ENCODE measurements at places on chromosomes 2 and 18.

DNA sequence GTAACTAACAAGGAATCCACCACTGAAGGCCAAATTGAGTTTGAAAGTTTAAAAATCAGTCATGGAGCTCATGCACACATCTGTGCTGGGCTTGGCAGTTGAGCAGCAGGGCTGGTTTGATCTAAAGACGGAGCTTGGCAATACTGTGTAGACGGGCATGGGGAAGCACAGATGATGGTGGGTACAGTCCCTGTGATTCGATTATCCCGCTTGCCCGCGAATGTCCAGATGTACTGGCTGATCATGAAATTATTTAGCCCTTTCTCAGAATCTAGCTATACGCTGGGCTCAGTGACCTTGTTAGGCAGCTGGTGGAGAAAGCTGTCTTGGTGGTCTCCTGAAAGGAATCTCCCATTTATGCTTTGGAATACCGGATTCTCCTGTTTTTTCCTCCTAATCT is 74.8 kb upstream of the SOX11 start:
- no peak for DNase-seq

- no peak for DNase-seq
Observed at GRCh38 chr2:27008678-27009077, 24.1 kb upstream of the TMEM214 start.

GRCh38 chr18:53937037-53937436 is 287.4 kb downstream of the MBD2 start:
- no peak for DNase-seq

DNA sequence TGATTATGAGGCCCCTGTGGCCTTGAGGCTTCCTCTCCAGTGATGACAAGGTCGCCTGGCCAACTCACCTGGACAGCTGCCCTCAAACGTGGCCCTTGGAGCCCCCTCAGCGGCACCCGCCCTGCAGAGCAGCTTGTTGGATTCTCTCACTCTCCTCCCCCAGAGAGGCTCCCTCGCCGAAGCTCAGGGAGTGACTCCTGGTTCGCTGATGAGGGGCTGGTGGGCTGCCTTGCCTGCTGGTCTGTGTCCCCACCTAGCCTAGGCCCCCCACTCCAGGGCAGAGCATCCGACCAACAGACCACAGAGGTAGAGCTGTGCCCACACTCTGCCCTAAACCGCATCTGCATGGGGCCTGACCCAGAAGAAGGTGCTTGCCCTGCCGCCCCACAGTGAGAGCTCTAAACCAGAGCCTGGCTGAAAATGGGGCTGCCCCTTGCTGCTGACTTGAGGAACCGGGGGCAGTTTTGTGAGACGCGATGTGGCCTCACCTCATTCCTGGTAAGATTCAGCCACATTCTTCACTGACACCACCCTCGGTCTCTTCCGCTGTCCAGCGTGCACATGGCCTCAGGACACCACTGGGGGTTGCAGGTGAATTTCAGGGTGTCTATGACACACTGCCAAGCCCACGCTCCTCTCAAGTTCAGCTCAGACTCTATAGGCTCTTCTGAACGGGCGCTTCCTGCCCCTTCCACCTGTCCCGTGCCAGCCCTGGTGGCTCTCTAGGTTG is 131.6 kb downstream of the CABLES1 start:
- no peak for DNase-seq

- DNase-seq = peak; percentile 7
Observed at GRCh38 chr2:185895828-185896693, 157.5 kb downstream of the FSIP2 start.

- no peak for DNase-seq
Observed at GRCh38 chr18:61845197-61845596, 47.6 kb downstream of the RNF152 start.
